Putamen (tissue), 1 donor: ENCODE measurements at places on chromosomes 12 and 14.
A peak's percentile ranks its signal among the peaks of the same experiment; 100 is the strongest.

- no peak for DNase-seq
Measured at GRCh38 chr12:91173124-91173523, 9.5 kb downstream of the DCN start.

DNA sequence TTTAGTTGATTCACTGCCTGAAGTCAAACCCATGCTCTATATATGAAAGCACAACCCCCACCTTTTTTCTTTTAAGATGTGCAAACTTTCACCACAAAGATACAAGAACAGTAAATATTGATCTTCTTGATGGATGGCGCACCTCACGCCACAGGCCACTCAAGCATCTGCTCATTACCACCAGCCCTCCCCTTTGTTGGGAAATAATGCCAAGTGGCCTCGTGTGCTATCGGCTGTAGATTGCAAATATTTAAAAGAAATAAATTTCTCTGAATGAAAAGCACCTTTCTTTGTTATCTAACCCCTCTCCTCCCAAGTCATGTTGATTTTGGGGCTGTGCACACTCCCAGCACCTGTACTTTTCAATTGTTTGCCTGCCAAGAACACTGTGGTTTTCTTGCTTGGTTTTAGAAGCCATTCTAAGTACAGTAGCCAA is 122.7 kb downstream of the C12orf42 start:
- no peak for DNase-seq

DNA sequence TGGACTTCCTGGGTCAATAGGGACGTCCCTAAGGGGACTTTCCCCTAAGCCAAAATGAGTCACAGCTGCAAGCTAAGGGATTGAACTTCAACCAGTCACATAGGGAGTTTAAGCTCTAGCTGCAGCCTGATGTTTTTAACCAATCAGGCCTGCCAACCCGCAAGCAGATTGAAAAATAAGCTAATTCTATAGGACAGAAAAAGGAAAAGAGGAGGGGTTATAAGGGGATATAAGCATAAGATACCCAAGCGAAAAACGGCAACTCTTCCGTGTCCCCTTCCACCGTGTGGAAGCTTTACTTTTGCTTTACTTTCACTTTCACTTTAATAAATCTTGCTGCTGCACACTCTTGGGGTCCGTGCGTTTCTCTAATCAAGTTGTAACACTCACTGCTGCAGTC is 24.4 kb downstream of the ATP23 start:
- no peak for DNase-seq

DNA sequence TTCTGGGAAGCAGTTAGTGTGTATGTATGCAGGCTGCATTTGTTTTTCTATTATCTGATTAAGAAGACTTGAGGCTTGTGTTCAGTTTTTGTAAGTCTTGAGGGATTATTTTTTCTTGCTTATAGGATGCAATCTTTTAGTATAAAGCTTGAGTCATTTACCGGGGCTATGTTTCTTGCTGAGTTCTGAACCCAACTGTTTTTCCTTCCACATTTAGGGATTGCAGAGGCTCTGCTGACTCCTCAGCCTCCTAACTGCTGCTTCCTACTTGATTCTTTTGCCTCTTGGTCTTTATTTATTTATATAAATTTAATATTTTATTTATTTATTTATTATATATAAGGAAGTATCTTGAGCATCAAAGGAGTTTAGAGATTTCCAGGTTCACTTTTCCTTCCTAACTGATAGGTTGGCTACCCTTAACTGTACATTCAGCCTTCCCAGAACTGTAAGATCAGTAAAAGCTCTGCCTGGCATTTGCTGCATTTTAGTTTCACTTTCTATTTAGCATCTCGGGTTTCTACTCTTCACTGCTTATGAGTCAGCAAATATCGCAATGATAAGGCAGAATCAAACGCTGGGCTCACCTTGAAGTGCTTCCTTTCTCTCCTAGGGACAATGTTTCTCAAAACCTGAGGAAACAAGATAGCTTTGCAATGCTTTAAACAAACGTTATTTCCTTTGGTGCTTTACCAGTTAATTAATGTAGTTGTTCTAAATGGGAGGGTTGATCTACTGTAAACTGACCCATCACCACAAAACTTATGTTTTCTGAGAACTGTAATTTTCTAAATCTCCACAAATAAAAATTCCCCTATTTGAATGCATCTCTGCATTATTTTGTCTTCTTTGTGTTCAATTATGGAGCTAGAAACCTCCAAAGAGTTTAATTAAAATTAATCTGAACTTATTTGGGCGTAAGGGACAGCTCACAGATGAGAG is 1183.7 kb upstream of the TMEM132C start:
- DNase-seq = peak; percentile 35

DNA sequence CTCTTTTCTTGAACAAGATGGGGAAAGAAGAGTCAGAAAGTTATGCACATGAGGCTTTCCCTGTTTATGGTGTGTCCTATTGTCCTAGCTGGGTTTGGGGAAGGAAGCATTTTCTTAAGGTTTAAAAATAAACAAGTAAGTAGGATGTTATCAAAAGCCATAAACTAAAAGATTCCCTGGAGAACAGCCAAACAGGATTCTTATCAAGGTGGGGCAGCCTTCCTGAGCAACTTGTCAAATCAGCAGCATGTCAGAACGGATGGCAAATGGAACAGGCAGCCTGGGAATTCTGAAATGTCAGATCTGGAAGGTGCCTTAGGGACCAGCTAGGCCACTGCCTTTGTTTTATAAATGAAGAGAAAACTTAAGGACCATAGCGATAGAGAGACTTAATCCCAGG is 152.2 kb upstream of the RGS6 start:
- DNase-seq = peak; percentile 9

GRCh38 chr12:52245962-52246569 is 13.0 kb downstream of the KRT7 start:
- no peak for DNase-seq

GRCh38 chr14:99899578-99900178 is 106.5 kb downstream of the EML1 start:
- no peak for DNase-seq

DNA sequence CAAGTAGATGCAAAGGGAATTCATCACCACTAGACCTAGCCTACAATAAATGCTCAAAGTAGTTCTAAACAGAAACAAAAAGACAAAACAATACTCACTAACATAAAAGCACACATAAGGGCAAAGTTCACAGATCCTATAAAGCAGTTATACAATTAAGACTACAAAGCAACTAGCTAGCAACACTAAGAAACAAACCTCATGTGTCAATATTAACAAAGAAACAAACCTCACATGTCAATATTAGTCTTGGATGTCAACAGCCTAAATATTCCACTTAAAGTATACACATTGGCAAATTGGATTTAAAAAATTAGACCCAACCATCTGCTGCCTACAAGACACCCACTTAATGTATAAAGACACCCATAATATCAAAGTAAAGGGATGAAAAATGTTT is 152.7 kb downstream of the KCNK10 start:
- DNase-seq = no peak

DNA sequence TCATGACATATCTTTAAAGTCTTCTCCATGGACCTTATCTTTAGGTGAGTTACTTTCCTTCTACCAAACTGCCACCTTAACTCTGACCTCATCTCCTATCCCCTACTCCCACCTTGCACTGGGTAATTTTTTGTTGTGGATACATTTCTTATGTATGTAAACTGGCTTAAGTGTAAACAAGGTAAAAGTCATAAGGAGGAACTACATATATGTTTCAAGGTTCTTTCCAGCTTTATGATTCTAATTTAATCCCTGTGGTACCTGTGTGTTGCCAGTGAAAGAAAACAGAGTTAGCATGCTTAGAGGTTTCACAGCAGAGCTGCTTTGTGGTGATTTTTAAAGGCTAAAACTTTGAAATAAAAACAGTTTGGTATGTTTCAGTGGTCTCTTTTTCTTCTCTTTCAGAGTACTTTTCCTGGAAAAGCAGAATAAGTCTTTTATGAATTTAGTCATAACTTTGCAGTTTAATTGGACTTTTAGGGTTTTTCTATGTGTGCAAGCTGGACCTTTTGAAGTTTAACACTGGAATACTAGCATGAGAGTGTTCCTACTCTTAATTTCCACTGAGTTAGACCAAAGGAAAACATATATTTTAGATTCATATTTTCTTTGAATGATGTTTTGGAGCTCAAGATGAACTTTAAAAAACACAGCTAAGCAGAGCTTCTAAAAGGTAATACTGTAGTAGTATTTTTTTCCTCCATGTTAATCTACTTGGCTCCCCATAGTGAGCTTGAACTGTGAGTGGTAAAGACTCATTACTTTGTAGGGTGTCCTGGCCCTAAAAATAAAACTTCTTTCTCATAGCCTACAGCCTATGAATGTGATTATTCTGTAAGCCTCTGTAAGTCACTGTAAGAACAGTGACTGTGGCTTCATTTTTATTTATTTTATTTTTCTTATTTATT is 105.4 kb downstream of the FUT8 start:
- DNase-seq = no peak

DNA sequence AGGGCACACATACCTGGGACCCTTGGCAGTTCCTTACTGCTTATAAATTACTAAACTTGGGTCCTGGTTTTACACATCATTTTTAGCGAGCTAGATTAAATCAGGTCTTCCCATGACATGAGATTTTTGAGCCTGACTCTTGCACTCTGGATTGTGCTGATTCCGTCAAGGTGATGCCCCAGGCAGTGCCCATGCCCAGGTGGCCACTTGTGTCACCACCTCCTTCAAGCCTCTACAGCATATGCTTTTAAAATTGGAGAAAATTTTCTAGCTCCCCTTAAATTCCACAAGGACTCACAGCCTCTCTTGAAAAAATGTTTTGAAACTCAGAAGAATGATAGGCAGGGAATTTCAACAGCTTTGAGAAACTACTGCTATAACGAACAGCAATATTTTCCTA is 9.6 kb downstream of the PTPN21 start:
- DNase-seq = no peak
